ENCODE measurements at places on chromosomes 2 and 18. TPM values are rescaled to one million over a fixed set of nuclear protein-coding genes. Genes with fewer than 3 reads are reported as not detected.

Gene CRYBA2
- not detected for total RNA-seq

Gene DLX1
- not detected for total RNA-seq

Gene VIT
- not detected for total RNA-seq

Gene SLC35G4
- total RNA-seq, result not detected

Gene KCNK3
- total RNA-seq, result 0.21 TPM

Data from mononuclear cell (primary cell).